ENCODE measurements at places on chromosomes 11 and 22.

GRCh38 chr22:47042116-47042825, 279.8 kb downstream of the TBC1D22A start:
- DNase-seq = no peak

DNA sequence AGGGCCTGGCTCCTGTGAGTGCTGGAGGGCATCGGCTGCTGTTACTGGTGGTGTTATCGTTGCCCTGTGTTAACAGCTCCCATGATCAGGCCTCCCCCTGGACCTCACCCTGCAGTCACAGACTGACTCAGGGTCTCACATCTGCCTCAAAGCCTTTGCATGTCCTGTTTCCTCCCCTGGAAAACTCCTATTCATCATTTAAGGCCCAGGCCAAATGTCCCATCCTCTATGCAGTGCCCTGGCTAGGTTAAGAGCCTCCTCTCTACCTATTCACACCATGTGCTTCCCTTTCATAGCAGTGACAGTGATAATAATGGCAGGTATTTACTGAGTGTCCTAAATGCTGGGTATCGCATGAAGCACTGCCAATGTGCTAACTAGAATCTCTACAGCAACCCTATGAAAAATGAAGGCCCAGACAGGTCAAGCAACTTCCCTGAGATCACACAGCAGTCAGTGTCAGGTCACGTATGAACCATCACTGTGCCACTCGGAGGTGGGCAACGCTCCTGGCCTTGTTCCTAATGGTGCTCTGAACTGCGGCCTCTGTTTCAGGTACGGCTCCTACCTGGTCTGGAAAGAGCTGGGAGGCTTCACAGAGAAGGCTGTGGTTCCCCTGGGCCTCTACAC, 9.3 kb downstream of the TSPO start:
- no peak for DNase-seq

- no peak for DNase-seq
Observed at GRCh38 chr11:6650980-6651379, 4.6 kb downstream of the DCHS1 start.

- DNase-seq = no peak
Observed at GRCh38 chr11:62333768-62334167, 3.5 kb upstream of the ASRGL1 start.

DNA sequence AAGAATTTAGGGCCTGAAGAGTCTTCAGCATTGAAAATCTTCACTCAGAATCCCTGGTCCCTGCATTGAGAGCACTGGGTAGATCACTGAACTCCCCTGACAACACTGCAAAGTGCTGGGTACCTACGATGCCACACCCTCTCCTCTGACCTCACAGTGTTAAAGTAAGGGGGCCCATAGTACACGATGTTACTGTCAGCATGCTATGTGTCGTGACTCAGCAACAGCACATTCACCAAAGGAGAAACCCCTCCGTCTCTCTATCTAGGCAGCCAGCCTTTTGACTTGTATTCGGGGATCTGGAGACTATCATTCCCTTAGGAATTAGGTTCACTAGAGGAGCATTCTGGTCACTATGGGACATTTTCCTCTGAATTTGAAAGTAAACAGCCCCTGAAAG, 67.4 kb upstream of the PITPNB start:
- no peak for DNase-seq

DNA sequence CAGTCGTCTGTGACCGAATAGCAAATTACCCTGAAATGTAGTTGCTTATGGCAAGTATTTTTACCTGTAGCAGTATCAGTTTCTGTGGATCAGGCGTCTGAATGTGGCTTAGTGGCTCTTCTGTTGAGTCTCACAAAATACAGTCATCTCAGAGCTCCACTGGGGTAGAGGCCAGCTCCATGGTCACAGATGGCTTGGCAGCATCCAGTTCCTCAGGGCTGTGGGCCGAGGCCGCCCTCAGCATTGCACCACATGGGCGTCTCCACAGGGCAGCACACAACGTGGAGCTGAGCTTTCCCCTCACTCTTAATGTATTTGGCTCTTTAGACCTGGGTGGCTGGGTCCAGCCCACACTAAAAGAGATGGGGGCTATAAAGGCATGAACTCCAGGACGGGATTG, 57.8 kb downstream of the SBF1 start:
- DNase-seq = no peak

GRCh38 chr11:57277845-57278720, 41.0 kb upstream of the APLNR start:
- no peak for DNase-seq

DNA sequence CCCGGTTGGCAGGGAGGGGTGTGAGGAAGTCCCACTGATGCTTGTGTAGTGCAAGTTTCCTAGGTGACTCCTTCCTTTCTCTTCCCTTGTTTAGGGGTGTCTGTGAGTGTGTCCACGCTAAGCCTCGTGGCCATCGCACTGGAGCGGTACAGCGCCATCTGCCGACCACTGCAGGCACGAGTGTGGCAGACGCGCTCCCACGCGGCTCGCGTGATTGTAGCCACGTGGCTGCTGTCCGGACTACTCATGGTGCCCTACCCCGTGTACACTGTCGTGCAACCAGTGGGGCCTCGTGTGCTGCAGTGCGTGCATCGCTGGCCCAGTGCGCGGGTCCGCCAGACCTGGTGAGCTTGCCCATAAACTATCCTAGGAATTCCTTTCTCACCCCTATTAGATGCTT, 10.4 kb downstream of the CCKBR start:
- DNase-seq = no peak

GRCh38 chr11:134801570-134801969, 389.5 kb upstream of the B3GAT1 start:
- no peak for DNase-seq

- no peak for DNase-seq
Observed at GRCh38 chr11:30282289-30282631, 40.6 kb upstream of the ARL14EP start.

DNA sequence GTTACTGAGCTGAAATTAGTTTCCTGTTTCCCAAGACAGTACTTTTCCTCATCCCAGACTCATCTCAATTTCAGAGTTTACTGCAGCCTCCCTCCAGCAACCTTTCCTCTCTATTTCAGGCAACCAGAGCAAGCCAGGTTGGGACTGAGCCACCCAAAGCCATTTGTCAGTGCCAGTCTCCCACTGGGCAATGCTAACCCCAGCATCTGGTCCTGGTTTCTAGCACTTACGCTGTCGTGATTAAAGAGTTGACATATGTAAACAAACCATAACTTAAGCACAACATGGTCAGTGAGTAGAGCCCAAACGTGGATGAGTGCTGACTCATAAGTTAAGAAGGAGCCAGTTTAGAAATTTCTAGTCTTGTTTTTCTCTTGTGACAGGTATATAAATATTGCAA, 119.6 kb upstream of the BLID start:
- no peak for DNase-seq

DNA sequence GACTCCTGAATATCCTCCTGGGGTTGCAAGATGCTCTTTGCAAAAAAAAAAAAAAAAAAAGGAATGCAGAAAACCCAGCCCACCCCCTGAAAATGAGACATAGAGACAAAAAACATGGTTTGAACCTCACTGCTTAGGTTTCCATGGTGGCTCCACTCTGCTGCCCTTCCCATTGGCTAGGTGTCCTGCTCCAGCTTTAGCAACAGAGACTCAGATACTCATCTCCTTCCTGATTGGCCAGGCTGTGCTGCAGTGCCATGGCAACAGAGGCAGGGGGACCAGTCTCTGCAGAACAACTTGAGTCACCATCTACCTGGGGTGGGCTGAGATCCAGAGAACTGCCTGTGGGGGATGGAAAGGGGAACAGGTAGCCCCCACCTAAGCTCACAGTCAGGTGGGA, 17.4 kb upstream of the YWHAH start:
- DNase-seq = no peak
